GM12891 (cell line): ENCODE measurements at places on chromosomes 7 and 10.
A peak's percentile ranks its signal among the peaks of the same experiment; 100 is the strongest.

DNA sequence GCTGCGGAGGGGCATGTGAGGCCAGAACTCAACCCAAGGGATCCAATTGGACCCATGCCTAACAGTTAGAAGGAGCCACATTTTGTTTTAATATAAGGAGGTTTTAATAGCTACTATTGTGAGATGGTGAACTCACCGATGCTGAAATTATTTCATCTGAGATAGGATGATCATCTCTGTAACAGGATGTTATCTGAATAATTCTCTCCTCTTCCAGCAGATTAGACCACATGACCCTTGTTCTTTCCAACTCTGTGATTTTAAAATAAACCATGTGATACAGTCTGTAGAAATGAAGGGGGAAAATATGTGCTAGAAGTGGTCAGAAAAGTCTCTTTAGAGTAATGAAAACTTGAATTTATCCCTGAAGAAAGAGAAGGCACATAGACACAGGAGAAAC is 385.8 kb downstream of the LRMDA start:
- no peak for DNase-seq

- DNase-seq: no peak
Measured at GRCh38 chr10:67815571-67816059, 22.4 kb downstream of the DNAJC12 start.

DNA sequence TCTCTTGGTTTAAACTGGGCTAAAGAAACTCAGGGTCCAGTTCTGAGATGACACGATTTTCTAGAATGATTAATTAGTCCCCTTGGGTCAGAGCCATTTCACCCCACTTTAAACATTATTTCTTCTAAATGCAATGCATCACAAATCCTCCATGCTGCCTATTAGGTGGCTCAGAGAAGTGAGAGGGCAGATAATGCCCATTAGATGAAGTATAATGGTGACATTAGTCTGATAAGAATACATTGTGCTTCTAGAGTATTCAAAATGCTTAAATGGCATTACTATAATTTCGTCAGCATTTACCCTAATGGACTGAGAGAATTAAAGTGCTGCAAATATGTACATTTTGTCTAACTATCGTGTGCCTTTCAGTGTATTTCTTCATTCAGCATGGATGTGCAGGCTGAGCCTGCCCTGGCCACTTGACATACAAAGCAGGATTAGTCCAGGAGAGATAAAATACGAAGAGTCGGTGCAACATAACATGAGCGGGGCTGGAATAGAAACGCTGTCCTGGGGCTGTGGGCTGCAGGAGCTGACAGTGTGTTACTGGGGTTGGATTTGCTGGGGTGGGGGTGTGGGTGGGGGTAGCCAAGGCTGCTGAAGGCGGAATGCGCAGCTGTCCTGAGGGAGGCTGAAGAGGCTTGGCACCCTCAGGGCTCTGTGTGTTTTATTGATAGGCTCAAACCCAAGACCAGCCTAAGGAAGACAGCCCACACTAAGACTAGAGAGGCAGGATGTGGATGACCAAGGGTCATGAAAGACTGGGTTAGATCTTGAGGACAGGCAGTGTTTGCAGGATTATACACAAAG is 52.8 kb upstream of the KLF6 start:
- no peak for DNase-seq

DNA sequence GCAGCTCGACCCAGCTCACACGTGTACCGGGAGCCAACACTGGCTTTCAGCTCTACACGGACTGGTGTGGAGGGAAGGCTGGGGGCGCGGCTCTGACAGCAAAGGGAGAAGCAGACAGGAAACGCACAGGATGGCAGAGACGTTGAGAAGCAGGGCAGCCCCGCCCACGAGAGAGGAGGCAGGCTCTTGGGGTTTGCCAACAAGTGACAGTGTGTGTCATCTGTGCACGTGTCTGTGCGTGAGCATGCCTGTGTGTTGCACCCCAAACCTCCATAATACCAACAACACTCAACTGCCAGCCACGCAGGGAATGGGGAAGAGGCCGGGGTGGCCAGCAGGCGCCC is 64.4 kb upstream of the PDGFA start:
- DNase-seq: no peak

- no peak for DNase-seq
Measured at GRCh38 chr10:92834986-92835385, 13.3 kb upstream of the EXOC6 start.

DNA sequence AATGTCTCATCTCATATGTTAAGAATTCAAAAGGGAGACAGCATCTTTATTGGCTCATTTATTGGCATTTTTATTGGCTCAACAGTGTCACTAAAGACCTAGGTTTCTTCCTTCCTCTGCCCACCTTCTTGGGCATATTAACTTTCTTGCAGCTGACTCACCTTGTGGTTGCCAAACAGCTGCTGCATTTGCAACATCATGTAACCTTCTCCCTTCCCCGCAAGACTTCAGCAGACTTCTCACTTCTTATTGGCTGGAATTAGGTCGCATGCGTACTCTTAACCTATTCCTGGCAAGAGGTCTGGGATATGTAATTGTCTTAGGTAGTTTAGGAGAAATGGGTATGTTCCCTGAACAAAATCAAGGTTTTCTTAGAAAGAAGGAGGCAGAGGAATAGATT is 263.2 kb downstream of the POU6F2 start:
- DNase-seq: no peak

- DNase-seq: no peak
Measured at GRCh38 chr10:83691791-83692596, 447.3 kb upstream of the GHITM start.

DNA sequence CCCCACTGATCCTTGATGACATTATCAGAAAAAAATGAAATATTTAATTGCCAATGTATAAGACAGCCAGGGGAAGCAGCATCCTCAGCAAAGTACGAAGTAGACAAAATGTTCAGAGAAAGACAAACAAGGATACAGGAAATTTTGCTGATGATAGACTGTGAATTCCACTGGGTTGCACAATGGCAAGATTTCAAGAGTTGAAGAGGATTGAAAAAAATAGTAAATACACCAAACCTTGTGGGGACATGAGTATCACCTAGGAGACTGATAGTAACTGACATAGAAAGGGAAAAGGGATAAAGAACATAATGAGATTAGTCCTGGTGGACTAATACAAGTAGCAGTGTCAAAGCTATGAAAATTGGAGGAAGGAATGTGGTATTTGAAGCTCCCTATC is 16.5 kb downstream of the CNOT4 start:
- DNase-seq: no peak

GRCh38 chr7:47621979-47622561 is 40.2 kb upstream of the TNS3 start:
- no peak for DNase-seq

DNA sequence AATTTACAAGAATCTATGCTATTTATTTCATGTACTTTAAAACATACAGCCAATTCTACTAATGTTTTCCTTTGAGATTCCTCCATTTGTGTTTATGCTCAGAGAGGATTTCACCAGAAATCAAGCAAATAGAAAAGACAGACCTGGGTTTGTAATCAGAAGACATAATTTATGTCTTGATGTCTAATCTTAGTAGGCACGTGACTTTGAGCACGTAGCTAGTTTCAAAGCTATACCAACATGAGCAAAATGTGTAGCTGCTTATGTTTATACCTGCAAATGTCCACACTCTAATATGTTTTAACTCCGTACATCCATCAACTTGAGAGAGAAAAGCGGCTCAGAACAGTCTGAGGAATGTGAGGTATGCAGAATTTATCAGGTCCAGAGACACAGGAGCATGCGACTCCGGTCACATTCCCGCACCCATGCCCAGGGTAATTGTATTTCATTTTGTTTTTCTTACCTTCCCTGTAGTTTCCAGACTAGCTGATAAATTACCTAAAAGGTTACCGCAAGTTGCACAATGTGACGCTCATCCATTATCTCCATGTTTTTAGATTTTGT is 40.0 kb downstream of the SVOPL start:
- DNase-seq: no peak

GRCh38 chr10:12729885-12730284 is 271.6 kb downstream of the CCDC3 start:
- DNase-seq: no peak

GRCh38 chr7:113267271-113267670 is 148.9 kb upstream of the SMIM30 start:
- no peak for DNase-seq

DNA sequence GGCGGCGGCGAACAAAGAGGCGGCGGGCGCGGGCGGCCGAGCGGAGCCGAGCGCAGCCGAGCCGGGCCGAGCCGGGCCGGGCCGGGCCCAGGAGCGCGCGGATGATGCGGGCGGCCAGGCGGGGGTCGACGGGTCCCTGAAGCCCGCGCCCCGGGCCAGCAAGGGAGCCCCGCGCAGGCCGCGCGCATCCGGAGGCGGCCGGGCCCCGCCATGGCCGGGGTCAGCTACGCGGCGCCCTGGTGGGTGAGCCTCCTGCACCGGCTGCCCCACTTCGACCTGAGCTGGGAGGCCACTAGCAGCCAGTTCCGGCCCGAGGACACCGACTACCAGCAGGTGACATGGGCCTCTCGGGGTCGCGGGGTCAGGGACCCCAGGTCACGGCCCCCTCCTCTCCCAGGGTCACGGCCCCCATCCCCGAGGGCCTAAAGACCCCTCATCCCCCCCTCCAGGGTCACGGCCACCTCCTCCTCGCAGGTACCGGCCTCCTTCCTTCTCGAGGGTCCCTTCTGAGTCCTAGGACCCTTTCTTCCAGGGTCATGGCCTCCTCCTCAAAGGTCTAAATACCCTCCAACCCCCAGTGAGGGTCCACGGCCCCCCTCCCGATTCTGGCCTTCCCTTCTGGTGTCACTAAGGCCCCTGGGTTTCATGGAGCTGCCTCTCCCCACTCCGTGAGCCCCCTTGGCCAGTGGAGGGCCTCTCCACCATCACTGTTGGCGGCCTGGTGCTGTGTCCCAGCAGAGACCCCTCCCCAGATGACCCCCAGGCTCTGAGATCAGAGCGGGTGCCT is at the start of gene TTYH3:
TSS of gene TTYH3 (plus strand) at position 41 of the 787 bp plus-strand sequence. CDS start at position 211, 170 bp downstream.
- DNase-seq: no peak

GRCh38 chr10:13722747-13723653 is 136.2 kb downstream of the PRPF18 start:
- DNase-seq: no peak

DNA sequence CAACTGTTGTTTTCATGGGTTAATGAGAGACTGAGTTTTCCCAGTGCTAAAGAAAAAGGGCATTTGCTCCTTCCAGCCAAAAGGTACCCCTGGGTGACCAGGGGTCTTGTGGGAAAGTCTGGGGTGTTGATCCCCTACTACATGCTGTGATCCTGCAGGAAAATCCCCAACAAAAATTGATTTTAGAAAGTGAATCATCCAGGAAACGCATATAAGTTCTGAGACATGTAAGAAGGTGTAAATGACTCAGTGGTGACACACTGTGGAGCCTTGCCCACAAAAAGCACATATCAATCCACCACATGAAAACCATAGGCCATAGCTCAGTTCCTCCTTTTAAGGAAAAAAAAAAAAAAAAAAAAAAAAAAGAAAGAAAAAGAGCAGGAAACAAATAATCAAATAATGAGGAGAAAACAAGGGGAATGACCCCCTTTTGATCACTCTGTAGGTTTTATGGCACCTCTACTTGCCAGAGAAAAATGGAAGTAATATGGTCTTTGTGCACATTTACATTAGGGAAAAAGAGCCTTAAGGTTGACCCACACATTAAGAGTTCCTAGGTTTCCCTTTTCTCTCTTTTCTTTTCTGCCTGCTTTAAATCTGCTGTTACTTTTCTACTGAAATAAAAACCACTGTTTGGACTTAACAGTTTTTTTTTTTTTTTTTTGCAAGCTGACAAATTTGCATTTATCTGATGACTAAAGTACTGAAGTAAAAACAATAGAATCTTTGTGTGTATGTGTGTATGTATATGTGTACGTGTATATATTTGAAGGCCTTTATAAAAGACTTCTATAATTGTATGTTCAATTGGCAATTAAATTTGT is 386.0 kb downstream of the KIF20B start:
- DNase-seq: peak; percentile 24

DNA sequence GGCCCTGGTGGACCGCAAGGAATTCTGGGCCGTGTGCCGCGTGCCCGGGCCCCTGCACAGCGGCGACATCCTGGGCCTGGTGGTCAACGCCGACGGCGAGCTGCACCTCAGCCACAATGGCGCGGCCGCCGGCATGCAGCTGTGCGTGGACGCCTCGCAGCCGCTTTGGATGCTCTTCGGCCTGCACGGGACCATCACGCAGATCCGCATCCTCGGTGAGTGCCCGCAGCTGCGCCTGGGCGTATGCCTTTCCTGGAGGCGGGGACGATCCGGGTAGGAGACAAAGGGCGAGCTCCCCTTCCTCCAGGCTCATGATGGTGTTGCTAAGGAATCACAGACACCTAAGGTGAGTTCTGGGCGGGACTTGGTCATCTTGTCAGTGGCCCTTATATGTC is 91.5 kb downstream of the NEURL1 start:
- DNase-seq: no peak

DNA sequence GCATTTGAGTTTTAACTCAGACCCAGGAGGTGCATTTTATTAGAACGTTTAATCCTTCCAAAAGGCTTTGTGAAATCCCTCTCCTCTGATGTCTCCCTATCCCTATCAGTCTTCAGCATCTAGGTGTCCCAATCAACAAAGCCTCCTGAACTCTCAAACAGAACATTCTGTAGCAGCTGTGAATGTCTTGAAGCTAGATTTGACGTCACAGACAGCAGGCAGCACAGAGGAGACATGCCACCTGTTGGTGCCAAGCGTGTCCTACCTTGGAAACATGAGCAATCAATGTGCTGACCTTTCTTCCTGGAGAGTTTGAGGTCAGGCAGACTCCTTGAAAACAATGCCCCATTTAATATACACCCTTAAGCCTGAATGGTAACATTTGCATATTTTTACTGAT is 125.5 kb downstream of the RNLS start:
- DNase-seq: no peak

GRCh38 chr10:33721509-33721908 is 387.0 kb upstream of the NRP1 start:
- DNase-seq: no peak

DNA sequence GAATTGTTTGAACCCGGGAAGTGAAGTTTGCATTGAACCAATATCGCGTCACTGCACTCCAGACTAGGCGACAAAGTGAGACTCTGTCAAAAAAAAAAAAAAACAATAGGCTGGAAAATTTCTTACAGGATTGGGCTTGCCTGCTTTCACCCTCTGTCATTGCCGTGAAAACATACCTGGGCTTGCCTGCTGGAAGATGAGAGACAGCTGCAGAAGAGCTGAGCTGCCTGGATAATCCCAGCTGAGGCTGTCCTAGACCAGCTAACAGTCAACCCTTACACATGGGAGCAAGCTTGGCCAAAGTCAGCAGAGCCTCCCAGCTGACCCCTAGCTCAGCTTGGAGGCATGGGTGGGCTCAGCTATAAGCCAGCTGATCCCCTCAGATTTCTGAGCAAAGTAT is 306.2 kb downstream of the CCSER2 start:
- no peak for DNase-seq
